ENCODE measurements at places on chromosomes 1 and 21.

- no peak for DNase-seq
Measured at GRCh38 chr1:180881806-180882509, 30.7 kb upstream of the KIAA1614 start.

- no peak for DNase-seq
Measured at GRCh38 chr21:28227881-28228635, 764.6 kb downstream of the LTN1 start.

DNA sequence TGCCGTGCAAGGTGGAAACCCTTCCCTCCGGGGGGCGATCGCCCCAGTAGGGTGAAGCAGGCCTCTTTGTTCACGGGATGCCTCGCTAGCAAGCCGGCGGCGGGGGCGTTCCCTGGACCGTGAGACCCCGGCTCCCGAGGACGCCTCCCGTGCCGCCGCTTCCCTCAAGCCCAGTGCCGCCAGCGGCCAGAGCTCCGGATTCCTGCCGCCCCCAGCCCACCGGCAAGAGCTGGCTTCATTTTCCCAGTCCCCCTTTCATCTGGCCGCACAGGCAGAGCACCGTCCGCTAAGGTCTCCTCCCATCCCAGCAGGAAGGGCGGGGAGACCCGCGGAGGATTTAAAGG, 16.3 kb downstream of the IER5 start:
- DNase-seq, result peak; percentile 59

DNA sequence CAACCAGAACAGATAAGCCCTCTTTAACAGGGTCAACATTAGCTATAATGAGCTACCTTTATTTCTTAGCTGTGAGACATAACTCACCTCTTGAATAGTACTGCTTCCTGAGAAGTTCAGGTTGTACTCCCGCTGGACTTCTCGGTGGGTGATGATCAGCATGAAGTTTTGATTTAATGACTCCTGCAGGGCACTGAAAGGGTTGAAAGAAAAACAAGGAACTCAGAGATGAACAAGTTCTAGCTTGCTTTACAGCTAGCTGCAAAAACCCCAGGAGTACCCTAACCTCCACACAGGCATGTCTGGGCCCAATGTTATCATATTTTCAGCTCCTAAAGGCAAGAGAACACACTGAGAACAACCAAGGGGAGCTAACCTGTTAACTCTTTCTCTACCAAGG, 254.4 kb downstream of the FAF1 start:
- no peak for DNase-seq

DNA sequence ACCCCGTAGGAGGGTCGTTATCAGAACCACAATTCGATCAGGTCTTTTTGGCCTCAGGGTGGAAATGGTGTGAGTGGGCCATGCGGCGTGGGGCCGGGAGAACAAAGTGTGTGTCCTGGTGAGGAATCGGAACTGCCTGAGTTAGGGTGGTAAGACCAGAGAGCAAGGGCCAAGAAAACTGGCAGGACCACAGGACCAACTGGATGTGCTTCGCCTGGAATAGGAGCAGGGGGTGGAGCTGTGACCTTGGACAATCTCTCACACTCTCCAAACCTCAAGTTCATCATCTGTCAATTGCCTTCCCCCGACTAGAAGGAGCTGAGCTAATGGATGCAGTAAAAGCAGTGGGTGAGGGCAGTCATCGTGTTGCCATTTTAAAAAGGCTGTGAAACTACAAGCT, 59.5 kb downstream of the NAV1 start:
- no peak for DNase-seq

GRCh38 chr1:115654663-115655305, 13.0 kb downstream of the VANGL1 start:
- DNase-seq, result no peak

- DNase-seq, result no peak
Measured at GRCh38 chr1:94504601-94505000, 37.0 kb downstream of the F3 start.

- no peak for DNase-seq
Measured at GRCh38 chr1:174884038-174884437, 115.7 kb upstream of the CACYBP start.

DNA sequence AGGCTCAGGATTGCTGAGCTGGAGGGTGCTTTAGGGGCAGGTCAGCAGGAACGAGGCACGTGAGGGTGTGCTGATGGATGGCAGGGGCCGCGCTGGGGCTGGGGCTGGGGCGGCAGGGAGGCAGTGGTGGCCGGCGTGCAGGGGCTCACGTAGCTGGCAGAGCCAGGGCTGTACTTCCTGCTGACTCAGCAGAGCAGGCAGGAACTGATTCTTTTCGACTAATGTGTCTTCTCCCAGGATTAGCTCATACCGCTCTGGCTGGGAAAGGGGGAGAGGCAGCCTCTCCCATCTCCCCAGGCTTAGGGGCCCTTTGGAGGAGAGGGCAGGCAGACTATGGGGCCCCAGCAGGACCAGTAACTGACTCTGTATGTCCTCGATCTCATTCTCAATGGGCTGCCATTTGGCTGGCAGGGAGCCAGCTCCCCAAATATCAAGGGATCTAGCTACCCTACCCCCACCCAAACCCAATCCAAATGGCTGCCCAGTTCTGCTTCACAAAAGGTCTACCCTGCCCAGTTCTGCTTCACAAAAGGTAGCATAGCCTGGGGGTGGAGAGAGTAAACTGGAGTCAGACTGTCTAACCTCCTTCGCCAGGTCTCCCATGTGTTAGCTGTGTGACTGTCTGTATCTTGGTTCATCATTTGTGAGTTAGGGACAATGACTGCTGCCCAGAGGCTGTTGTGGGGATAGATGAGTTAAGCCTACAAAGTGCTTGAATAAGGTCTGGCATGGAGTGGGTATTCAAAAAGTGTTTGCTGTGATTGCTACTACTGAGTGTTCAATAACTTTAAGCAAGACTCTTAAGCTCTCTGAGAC, 100.1 kb upstream of the SLC2A1 start:
- DNase-seq, result peak; percentile 48

DNA sequence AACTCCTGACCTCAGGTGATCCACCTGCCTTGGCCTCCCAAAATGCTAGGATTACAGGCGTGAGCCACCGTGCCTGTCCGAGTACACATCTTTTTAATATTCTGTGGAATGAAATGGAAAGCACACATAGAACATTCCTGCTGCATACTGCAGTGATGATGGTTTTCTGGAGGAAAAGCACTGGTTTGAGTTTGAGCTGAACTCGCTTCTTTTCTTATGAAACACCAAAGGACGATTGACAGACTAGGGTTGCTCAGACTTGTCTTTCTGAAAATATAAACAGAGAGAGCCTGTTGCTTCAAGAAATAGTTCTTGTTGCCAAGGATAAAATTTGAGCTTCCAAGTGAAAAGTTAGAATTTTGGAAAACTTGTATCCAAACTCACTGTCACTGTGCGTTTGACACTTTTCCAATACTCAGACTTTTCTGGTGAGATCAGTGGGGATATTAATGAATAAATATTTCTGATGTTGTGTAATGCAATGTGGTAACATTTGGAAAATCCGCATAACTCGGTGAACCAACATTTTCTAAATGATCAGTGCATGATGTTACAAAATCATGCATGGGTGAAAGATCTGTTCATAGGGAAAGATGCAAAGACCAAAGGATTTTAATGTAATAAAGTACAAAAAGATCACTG, 15.0 kb upstream of the ERMAP start:
- DNase-seq, result no peak

GRCh38 chr1:18495635-18496034, 14.9 kb downstream of the KLHDC7A start:
- DNase-seq, result no peak

GRCh38 chr1:214449371-214449770, 102.0 kb downstream of the PTPN14 start:
- no peak for DNase-seq

DNA sequence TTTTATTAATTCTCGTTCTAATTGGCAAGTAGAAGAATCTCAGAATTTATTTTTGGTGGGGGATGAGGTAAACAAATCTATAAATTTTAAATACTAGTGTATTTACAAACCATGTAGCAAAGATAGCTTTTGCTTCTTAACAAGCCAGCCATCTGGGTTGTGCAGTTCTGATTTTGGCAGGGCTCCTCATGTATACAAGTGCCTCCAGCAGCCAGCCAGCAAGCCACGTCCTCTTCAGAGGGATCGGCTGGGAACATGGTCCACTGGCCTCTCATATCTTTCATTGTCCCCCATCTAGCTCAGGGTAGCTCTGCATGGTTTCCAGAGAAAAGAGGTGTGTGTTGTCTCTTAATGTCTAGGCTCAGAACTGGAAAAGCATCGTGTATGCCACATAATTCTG, 659.1 kb downstream of the MRPL39 start:
- no peak for DNase-seq

GRCh38 chr21:43733529-43734071, 14.7 kb downstream of the PDXK start:
- DNase-seq, result peak; percentile 57

DNA sequence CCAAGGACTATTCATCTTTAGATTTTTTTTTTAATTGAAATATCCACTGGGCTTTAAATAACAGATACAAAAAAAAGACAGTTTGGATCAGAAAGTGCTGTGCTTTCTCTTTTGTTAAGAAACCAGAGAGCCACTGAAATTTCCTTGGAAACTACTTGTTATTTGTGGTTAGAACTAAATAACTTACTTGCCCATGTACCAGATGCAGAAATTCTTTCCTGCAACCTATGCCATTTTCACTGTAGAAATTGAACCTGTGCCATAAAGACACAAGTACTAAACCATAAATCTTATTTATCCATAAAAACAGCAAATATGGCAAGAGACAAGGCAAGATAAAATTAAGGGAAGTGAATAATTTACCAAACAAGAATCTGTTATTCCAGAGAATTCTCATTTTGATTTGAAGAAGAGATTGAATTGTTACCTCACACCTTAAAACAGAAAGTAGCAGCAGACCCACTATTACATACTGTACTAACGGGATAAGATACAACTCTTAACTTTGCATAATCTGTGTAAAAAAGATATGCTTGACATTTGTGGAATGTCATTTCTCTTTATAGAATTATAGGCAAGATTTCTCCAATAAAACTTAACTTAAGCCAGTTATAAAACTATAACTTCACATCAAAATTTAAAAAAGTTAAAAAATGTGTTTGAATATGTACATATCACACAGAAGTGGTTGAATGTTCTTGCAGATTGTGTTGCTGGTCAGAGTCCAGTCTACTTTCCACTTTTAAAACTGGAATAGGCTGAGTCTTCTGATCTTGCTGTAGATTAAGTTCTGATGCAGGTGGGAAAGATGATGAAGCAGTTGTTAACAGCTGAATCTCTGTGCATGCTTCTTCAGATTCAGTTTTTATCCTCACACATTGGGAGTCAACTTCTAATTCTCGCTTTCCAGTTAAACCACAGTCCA, 6.3 kb upstream of the PHTF1 start:
- DNase-seq, result no peak

GRCh38 chr1:81308191-81308590, 492.5 kb upstream of the ADGRL2 start:
- no peak for DNase-seq

DNA sequence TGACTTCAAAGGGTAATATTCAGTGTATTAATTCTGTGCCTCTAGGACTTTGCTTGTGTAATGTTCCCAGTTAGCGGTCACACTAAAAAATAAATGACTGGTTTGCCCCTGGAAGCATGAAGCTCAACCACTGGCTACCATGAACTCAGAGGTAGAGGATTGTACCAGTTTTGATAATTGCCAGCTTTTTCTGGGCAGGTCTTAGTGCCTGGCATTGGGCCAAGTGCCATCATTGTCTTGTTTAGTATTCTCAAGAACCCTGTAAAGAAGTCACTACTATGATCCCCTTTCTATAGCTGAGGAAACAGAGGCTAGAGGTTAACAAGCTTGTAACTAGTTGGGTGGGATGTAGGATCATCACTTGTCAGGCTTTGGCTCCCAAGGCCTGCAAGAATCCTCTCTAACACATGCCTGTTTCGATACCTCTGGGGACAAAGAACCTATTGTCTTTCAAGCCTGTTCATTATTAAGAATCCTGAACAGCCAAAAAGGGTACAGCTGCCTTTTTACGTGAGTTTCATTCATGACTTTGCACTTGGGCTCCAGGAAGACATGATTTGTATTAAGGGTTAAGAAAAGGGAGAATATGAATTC, 121.9 kb upstream of the JUN start:
- no peak for DNase-seq

DNA sequence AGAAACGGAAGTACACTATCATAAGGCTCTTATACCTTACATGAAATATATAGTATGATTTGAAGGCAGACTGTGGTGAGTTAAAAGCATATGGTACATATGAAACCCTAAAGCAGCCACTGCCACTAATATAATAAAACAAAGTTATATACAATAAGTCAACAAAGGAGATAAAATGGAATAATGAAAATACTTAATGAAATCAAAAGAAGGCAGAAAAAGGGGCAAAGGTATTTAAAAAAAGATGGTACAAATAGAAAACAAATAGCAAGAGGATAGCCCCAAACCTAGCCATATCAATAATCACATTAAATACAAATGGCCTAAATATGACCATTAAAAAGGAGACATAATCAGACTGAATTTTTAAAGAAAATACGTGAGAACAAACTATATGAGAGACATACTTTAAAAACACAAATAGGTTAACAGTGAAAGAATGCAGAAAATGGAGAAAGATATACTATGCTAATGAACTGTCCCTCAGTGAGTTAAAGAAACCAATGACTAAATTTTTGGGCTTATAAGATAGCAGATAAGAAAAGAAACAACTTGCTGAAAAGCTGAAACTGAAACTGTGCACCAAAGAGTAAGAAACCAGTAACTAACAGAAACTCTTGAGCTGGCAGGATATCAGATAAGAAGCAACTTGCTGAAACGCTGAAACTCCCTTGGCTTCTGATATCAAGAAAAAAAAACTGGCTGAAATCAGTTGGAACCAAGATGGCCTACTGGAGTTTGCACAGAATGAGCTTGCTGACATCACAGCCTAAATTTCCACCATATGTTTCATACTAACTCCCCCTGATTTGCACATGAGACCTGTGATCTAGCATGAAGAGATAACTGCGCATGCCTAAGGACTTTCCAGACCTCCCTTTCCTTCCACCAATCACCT, 44.3 kb upstream of the IL10 start:
- DNase-seq, result no peak

DNA sequence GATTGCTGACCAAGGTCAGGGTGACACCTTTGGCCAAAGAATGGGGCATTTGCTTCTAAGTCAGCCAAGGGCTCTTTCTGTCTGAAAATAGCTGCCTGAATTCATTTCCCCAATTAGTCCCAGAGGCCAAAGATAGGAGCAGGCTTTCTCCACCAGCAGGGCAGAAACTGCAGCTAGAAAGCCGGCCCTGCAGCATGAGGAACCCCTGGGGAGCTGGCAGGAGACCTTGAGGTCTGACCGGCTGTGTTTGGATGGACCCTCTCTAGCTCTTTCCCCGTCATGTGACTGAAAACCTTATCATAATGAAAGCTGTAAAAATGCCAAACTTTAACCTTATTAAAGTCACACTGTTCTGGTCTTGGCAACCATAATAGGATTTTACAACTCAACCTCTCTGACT, 93.4 kb downstream of the CD58 start:
- DNase-seq, result no peak

- no peak for DNase-seq
Measured at GRCh38 chr1:192225703-192226102, 67.4 kb downstream of the RGS18 start.

- DNase-seq, result no peak
Measured at GRCh38 chr1:177170756-177171535, at the start of gene BRINP2. BRINP2 (plus strand) TSS chr1:177170958; CDS start chr1:177229877, 58,919 bp downstream.
